ENCODE measurements at places on chromosomes 6 and 20.

- DNase-seq: no peak
Measured at GRCh38 chr20:38373898-38374297, 27.6 kb downstream of the LBP start.

DNA sequence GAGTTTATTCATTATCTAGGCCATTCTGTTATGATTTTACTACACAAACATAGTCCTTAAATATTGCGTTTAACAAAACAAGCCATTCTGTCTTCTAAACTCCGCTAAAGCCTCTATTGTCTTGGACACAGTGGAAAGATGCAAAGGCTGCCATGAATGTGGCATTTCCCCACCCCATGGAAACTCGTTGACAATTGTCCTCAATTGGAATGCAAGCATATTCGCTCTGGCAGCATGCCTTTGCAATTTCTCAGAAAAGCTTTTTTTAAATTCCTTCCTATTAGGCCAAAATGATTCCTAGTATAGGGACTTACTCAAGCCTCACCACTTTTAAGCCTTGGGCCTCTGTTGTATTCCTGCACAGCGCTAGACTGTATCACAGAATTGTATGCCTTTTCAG is 22.8 kb downstream of the OR2A4 start:
- DNase-seq: no peak

GRCh38 chr6:163254341-163254835 is 160.1 kb upstream of the QKI start:
- no peak for DNase-seq

DNA sequence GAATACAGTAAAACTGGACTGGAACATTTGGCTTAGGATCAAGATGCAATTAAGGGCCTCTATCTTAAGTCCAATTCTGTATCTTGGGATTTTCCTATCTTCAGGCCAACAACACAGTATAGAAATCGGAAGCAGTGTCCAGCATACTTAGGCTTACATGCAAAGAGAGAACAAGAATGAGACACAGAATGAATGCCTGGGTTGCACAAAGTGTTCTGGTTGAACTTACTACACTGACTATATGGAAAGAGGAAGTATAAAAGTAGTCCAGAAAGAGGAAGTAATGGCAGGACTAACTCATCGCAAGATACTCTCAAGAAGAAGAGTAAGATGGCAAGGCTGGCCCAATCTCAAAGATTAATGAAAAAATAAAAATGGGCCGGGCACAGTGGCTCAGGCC is 87.6 kb downstream of the BTBD9 start:
- no peak for DNase-seq

DNA sequence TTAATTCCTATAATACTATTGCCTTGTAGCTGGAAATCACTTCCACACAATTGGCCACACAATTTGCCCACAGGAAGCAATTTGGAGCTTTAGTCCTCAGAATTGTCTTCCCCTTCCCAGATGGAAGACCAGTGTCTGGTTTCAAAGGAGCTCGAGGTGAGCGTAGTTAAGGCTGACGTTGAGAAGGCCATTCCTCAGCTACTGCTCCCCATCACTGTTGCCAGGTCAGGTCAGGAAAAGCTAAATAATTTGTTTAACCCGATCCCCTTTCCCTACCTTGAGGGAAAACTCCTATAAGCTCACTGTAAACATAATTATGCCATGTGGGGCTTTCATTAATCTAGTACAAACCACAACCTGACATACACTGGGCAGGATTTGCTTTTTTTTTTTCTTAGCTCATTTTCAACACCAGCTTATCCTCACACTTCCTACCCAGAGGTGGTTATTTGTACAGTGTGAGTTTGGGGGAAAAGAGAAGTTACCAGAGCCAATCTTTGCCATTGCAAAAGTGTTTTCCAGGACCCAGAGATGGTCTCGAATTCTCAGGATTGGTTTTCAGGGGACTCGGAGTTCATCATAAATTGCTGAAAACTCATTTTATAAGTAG is 242.7 kb downstream of the CLIC5 start:
- no peak for DNase-seq

- DNase-seq: no peak
Measured at GRCh38 chr20:41386502-41387427, 20.1 kb upstream of the EMILIN3 start.

DNA sequence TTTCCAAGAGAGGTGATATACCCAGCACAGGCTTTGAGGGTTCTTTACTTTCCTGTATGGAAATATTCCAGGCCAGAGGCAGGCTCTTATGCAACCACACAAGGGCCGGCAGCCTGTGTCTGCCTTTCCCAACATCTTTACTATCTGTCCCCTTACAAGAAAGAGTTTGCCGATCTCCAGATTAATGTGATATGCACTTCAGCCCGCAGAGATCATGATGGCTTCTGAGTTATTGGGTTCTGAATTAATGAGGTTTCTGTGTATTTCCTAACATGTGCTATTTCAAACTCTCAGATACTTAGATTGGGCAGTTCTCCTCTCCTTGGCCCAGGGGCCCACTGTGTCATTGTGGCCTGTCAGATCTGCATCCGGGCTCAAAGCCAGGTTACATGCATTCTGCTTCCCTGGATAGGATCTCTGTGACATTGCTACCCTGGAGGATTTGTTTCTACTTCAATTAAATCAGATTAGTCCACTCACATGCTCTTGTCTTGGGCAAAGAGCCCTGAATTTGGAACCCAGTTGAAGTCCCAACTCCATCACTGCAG is 56.6 kb downstream of the TGM2 start:
- no peak for DNase-seq

GRCh38 chr6:157471895-157472686 is 91.1 kb downstream of the ZDHHC14 start:
- DNase-seq: no peak

DNA sequence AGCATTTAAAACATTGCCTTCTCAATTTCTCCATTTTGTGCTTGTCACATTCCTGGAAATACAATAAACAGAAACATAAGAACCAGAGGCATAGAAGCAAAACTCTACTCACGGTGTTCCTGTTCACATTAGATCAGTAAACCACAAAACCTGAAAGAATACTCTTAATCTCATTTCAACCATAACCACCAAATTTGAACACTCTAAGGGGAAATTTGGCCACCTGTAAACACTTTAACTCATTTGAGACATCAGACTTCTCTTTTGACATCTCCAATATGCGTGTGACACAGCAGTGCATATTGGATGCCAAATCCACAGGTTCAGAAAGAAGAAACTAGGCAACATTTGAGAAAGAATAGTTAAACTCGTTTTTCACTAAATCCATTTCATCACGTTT is 153.8 kb upstream of the IRAK1BP1 start:
- no peak for DNase-seq

DNA sequence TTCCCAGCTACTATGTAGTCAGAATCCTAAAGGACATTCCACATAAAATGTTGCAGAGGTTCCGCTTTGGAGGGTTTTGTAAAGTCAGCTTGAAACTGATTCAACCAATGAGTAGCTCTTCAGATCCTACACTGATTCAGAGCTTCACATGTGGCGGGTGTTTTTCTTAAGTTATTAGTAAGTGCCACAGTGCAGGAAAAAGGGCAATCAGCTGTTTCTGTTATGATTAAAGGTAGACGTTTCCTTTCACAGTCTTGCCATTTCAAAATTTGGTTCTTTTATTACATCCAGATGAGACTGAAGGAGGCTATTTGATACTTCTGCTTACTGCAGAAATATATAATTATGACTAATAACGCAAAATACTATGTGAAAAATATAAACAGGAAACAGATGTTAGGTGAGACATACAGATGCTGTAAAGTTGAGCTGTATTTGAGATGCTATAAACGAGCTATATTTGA is 443.9 kb downstream of the CDKAL1 start:
- peak; percentile 3 for DNase-seq

- DNase-seq: no peak
Measured at GRCh38 chr20:62549499-62550086, 73.8 kb upstream of the GATA5 start.

DNA sequence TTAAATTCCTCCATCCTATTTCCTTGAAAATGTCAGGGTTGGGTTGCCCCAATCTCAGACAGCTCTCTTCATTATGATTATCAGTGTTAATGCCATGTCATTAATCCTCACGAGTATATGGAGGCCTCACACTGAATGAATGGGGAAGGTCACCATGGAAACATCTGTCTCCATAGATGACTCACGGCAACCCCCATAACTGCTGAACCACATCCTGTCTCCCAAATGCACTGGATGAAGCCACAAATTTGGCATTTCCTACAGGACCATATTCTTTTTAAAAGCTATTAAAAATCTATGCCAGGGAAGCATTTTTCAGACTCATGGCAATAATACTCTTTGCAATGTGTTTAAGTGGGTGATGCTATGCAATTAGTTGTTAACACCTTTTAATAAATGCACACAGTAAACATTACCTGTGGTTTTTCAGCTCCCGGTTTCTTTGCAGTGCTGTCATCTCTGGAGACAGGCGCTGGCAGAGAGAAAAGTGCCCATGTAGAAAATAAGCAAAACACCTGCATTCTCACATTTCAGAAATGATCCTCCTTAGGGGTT is 80.1 kb upstream of the PTPRK start:
- no peak for DNase-seq

GRCh38 chr6:148471624-148472159 is 129.1 kb downstream of the SASH1 start:
- no peak for DNase-seq

DNA sequence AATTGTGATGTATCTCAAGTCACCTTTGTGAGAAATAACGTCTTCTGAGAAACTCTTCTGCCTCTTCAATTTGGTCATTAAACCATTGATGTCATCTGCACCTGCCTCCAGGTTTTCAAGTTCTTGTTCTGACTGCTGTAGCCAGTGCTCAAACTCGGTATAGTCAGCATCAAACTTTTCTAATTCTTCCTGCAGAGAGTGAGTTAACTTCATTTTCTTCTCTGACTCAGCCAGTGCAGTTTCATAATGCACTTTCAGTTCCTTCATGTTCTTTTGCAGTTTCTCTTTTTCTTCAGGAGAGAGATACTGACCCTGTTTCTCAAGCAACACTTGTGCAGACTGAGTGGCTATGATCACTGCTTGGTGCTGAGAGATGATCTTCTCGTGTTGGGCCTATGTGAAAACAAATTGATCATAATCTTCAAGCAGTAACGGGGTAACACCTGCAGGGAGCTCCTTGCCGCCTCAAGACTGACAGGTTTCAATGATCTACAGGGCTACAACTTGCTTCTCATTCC is 48.8 kb downstream of the DST start:
- peak; percentile 47 for DNase-seq

DNA sequence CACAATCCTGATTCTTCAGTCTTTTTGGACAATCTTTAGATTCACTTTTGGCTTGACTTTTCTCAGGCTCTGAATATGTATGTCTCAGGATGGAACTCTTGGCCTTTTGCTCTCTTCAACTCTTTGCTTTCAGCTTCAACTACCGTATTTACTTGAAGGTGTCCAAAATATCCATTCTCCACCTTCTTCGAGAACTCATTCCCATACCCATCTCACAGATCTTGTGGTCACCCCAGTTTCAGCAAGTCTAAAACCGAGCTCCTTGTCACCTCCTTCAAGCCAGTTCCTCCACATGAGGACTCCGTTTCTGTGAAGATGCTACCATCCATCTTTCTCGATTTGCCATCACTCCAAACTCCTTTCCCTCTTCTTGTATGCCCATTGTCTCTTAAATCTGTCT is 2.0 kb upstream of the MMP24 start:
- DNase-seq: no peak

GRCh38 chr6:35096129-35096862 is 44.8 kb downstream of the TCP11 start:
- DNase-seq: no peak

- no peak for DNase-seq
Measured at GRCh38 chr20:2162823-2163166, 61.2 kb downstream of the STK35 start.

Data from stimulated activated CD4-positive, alpha-beta T cell treated with anti-CD3 and anti-CD28 coated beads, Interleukin-4, amount 100 ng/mL, for 24 hours (primary cell).